ENCODE measurements at places on chromosomes 7 and 10.

DNA sequence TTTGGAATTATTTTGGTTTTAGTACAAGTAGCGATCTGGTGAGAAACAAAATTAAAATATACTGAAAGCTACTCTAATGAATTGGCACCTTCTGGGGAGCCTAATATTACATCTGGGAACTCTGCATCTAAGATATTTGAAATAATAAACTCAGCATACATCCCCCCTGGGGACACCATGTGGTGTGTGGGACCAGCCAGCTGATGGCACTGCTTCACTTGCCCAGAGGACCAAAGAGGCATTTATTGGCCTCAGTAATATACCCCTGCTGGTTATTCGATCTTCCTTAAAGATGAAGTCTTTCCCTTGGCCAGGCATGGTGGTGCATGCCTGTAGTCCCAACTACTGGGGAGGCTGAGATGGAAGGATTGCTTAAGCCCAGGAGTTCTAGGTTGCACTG is 195.1 kb upstream of the AUTS2 start:
- DNase-seq, result no peak

DNA sequence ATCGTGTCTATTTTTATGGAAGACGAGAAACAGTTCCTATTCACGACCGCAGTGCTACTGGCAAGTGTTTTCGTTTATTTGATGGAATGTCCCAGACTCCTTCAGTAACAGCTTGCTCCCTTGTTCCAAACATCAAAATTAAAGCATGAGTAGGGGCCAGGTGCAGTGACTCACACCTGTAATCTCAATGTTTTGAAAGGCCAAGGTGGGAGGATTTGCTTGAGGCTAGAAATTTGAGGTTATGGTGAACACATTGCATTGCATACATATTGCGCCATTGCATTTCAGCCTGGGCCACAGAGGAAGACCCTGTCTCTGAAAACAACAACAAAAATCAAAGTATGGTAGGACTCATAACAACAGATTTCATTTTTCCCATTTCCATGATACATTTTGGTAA is 22.8 kb downstream of the PTTG1IP2 start:
- DNase-seq, result no peak

DNA sequence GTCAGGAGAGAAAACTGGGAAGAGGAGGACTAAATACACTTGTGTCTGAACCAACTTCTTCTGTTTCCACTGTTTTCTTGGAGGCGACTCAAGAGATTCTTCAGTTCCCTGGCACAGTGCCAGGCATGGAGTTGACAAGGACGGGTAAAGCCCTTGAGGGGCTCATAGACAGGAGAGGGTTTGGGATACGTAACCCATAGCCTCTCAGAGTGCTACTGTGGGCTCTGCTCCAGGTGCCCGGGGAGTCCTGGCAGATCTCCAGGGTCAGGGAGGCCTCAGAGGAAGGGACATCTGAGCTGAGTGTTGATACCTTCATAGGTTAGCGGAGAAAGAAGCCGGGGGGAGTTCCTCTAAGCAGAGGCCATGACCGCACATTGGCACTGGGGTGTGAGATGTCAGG is 42.0 kb downstream of the GALNT17 start:
- no peak for DNase-seq

GRCh38 chr7:2529161-2530070 is 9.8 kb downstream of the LFNG start:
- peak; percentile 71 for DNase-seq

- no peak for DNase-seq
These were observed 11.9 kb downstream of the NRAP start for GRCh38 chr10:113651898-113652297.

- DNase-seq, result no peak
These were observed 212.4 kb upstream of the YAE1 start for GRCh38 chr7:39353615-39354376.

DNA sequence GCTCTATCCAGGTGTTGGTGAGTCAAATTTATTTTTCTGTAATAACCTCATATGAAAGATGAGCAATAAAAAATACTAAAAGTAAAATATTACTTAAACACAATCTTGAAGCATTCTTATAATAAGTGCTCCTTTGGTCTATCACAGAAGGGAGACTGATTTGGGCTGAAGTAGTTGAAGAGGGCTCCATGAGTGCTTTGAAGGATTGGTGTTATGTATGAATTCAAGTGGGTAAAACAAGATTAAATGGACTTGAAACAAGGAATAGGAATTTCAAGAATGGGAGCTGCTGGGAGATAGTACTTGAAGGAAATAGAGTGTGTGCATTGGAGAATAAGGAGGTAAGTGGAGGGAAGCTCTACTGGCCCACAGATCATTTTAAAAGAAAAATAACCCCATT is 7.3 kb upstream of the OR2A2 start:
- DNase-seq, result no peak
